ENCODE measurements at places on chromosomes 3 and 15.

DNA sequence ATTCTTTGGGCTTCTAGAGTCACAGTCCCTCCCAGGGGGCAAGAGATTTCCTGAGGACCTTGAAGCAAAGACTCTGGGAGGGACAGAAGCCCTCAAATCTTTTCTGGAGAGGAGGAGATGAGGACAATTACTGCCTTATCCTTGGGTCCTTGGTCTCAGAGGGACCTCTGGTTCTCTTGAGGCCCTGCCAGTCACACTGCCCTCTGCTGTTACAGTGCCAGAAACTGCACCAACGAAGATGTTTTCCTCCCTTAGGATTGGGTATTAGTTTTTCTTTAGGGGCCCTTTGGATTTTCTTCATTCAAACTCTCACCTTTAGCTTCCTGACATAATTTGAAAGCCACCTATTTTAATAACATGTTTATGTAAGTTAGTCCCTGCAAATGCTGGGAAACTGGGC, 58.2 kb upstream of the SCN5A start:
- no peak for DNase-seq

DNA sequence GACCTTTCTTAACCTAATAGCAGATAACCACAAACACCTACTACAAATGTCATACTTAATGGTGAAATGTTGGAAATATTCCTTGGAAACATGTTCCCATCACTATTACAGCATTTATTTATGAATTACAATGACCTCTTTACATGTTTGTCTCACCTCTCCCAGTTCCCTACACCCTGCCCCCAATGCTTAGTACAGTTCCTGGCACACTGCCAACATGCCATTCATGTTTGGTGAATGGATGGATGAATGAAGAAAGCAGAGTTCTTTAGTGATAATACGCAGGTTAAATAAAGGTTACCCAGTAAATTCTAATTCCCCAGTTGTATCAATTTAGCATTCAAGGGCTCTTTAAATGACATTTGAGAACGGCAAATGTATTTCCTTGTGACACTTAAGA, 259.9 kb upstream of the ATP11B start:
- no peak for DNase-seq

DNA sequence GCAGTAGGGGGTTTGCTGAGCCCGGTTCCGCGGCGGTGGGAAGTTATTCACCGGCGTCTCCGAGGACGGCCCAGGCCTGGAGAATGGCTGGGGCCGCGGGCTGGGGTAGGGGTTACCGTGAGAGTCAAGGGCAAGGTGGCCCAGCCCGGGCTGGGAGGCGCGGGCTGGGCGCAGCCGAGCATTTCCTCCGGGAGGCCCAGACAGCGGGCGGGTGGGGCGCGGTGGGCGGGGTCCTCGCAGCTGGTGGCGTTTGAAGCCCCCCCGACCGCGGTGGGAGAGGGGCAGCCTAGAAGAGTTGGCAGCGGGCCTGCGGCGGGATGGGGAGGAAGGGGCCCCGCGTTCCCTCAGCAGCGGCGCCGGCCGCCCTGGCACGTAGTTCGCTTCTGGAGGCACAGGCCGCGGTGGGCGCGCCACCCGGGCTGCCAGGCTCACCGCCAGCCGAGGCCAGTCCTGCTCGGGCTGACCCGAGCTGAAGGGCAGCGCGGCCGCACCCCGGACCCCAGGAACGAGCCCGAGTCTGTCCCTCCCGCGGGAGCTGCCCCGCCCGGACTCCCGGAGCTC, 960 bp upstream of the KLF13 start:
- DNase-seq, result no peak

- DNase-seq, result peak; percentile 19
These were observed 24.0 kb downstream of the STX19 start for GRCh38 chr3:94004301-94004910.

GRCh38 chr15:67906382-67906781, 66.5 kb upstream of the RNU6-1 start:
- no peak for DNase-seq

DNA sequence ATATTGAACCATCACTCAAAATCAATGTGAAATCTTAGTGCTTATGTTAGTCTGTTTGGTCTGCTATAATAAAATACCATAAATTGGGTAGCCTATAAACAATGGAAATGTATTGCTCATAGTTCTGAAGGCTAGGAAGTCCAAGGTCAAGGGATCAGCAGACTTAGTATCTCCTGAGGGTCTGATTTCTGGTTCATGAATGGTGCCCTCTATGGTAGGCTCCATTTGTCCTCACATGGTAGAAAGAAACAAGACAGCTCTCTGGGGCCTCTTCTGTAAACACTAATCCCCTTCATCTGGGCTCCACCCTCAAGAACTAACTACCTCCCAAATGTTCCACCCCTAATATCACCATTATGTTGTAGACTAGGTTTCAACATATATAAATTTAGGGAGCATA, 15.0 kb upstream of the EOMES start:
- no peak for DNase-seq

GRCh38 chr3:71454512-71455403, 128.8 kb downstream of the FOXP1 start:
- no peak for DNase-seq

- DNase-seq, result no peak
These were observed 201.7 kb upstream of the SLC2A2 start for GRCh38 chr3:171228240-171228639.

DNA sequence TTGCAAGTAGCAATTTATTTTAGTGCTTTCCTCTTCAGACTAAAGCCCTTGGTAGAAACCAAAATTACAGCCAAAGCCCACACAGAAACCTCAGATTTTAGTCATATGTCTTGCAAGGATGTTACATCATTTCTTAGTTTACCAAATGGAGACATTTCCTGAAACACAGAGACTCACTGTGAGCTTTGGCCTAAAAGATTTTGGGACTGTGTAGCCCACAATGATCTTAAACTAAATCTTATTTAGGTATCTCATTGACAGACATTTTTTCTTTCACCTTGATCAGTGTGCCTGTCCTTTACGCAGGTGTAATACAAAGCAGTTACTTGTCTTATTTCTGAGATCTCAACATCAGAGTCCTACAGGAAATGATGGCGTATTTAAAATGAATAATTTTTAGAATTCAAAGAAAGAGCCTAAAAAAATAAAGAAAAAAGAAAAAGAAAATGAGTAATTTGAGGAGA, 27.8 kb upstream of the AP4E1 start:
- DNase-seq, result no peak

GRCh38 chr3:81472600-81473362, 288.7 kb downstream of the GBE1 start:
- no peak for DNase-seq

- DNase-seq, result no peak
These were observed 4.8 kb downstream of the MESD start for GRCh38 chr15:80984856-80985255.

- DNase-seq, result no peak
These were observed 110.6 kb downstream of the GABRB3 start for GRCh38 chr15:26662283-26662682.

GRCh38 chr3:8886546-8886945, 76.7 kb downstream of the RAD18 start:
- peak; percentile 76 for DNase-seq

- DNase-seq, result no peak
These were observed 137.2 kb upstream of the EPHA6 start for GRCh38 chr3:96677156-96677555.

DNA sequence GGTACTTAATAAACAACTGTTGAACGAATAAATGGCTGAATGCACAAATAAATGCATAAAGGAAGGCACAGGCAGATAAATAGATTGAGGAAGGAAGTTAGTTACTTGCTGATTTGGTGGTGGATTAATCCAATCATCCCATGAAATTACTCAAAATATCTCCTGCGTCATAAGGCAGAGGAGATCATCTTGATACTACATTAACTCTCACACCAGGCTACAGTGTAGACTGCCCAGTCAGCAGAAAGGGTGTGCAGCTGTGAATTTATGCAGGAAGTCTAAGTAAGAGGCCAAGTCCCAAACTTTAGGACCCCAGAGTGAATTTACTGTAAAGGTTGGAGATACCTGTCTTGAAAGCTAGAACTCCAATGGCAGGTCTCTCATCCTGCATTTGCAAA, 38.6 kb downstream of the PRICKLE2 start:
- no peak for DNase-seq

- DNase-seq, result peak; percentile 54
These were observed 37.9 kb upstream of the TJP1 start for GRCh38 chr15:29859973-29860715.

- no peak for DNase-seq
These were observed 171.5 kb downstream of the RPLP1 start for GRCh38 chr15:69624155-69624520.

DNA sequence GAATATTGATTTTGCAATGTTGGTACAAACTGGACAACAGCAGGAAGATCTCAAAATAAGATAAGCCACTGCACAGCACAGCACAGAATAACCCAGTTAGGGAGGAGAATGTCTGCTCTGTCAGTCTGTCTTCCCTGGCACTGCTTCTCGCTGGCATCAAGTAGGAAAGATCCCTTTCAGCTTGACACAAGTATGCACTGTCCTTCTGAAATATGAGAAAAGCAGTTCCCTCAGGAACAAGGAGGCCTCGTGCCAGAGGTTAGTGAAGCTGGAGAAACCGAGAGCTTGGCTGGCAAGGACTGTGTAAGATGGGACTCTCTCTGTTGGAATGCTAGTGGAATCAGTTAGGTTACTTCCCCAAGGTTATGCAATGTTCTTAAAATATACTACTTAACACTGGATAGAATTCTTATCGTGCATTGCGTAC, 59.1 kb downstream of the FMN1 start:
- DNase-seq, result no peak

GRCh38 chr15:91199511-91199910, 99.5 kb downstream of the SV2B start:
- DNase-seq, result no peak

GRCh38 chr3:187183903-187184302, 13.4 kb upstream of the RTP1 start:
- DNase-seq, result no peak

GRCh38 chr3:102030661-102031060, 181.3 kb downstream of the NFKBIZ start:
- no peak for DNase-seq

- no peak for DNase-seq
These were observed 17.9 kb upstream of the STIMATE start for GRCh38 chr3:52915294-52915693.

- no peak for DNase-seq
These were observed 19.7 kb downstream of the FAN1 start for GRCh38 chr15:30923429-30923828.

- no peak for DNase-seq
These were observed 1.3 kb downstream of the MYRIP start for GRCh38 chr3:39810647-39811161.

- DNase-seq, result no peak
These were observed 40.5 kb downstream of the CYFIP1 start for GRCh38 chr15:22939652-22940061.

DNA sequence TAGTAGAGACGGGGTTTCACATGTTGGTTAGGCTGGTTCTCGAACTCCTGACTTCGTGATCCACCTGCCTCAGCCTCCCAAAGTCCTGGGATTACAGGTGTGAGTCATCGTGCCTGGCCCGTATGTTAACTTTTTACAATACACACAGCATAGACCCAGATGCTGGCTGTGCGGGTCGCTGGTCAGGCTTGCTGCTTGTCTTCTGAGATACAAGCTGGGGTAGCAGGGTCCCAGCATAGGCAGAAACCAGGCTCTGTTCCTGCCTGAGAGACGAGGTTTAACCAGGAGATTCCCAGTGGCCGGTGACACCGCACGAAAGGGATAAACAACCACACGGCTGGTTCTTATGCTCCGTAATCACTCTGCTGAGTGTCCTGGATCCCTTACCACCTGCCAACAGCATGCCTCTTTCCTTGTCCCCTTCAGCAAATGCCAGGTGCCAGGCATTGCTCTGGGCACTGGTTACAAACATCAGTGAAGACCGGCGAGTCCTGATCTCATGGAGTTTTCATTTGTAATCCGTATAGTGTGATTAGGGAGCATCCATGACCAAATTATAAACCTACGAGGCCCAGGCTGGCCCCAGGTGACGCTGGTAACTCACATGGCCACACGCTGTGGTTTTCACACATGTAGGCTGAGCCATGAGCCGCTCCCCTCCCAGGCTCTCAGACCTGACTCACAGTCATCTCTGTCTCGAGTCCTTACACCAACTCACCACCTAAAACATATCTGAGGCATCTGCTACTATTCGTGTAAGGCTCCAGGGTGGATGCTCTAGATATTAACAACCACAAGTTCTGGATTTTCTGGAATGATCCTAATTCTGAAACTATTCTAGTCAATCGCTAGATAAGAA, 125.7 kb downstream of the PDZRN3 start:
- no peak for DNase-seq

DNA sequence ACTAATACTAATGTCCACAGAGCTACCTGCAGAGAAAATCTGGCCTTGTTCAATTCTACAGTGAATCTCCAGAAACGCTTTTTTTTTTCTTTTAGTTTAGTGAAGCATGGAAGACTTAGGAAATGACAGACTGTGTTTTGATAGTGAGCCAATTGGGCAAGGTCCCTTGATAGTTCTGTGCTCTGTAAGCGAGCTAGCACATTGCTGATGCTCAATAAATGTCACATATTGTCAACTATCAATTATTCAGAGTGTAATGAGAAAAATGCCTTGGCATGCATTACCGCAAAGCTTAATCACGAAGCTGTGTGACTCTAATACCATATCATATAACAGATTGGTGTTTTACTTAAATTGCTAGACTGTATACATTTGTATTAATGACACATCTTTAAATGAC, 5.2 kb upstream of the C3orf85 start:
- no peak for DNase-seq

DNA sequence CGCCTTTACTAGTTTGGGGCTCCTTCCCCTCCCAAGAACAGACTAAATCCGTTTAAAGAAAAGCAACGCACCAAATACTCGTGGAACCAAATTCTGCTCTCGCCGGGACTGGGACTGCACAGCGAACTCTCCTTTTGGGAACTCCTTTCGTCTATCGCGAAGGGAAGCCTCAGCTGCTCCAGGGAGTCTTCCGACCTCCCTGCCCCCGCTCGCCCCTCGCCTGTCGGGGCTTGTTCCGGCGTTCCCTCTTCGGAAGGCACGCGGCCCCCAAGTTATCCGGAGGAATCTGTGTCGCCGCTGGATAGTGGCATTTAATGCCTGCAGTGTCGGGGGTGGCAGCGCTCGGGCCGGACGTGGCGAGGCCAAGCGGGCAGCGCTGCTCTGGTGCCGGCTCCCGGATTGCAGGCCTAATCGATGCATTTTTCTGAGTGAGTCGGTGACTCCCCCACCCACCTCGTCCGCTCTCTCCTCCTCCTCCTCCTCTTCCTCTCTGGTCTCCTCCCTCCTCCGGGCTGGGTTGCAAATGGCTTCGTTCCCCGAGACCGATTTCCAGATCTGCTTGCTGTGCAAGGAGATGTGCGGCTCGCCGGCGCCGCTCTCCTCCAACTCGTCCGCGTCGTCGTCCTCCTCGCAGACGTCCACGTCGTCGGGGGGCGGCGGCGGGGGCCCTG, at the start of gene TRIM71:
TSS of gene TRIM71 (plus strand) at position 440 of the 671 bp plus-strand sequence. CDS start at position 524, 84 bp downstream.
- no peak for DNase-seq
